ENCODE measurements at places on chromosomes 7 and 10. TPM values are rescaled to one million over a fixed set of nuclear protein-coding genes. Genes with fewer than 3 reads are reported as not detected.

DNA sequence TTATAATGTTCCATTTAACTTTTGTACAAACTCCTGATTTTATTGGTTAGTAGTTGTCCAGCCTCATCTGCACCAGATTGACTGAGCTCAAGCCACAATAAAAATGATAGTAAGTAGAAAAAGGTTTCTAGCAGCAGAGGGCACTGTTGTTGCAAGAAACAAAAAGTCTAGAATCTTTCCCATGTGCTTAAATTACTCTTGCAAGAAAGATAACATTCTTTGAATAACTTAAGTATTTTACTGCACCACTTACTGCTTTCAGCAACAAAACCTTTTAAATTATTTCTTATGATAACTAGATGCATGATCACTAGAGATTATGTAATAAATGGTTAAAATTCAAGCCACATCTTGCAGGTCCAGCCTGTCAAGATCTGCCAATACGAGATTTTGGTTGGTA lies 27.0 kb downstream of the LMOD2 start:
- no peak overlapping the region for H3K4me3 ChIP-seq
- peak; percentile 72 for DNase-seq

- no peak overlapping the region for H3K27ac ChIP-seq
- H3K4me3 ChIP-seq, result peak overlapping the region; percentile 53
- H3K27me3 ChIP-seq, result no peaks in the 10 kb centered on the region
- H3K4me1 ChIP-seq, result no peaks in the 10 kb centered on the region
- peak; percentile 55 for DNase-seq
- no peaks in the 10 kb centered on the region for H3K36me3 ChIP-seq
Measured at GRCh38 chr7:99997545-99998137, 17.8 kb upstream of the ZKSCAN1 start.

- H3K27me3 ChIP-seq, result peaks cover 17% of the 10 kb centered on the region
- no peak overlapping the region for H3K27ac ChIP-seq
- peaks cover 6% of the 10 kb centered on the region for H3K4me1 ChIP-seq
- no peaks in the 10 kb centered on the region for H3K36me3 ChIP-seq
Measured at GRCh38 chr7:140231771-140232491, 55.1 kb upstream of the KDM7A start.

DNA sequence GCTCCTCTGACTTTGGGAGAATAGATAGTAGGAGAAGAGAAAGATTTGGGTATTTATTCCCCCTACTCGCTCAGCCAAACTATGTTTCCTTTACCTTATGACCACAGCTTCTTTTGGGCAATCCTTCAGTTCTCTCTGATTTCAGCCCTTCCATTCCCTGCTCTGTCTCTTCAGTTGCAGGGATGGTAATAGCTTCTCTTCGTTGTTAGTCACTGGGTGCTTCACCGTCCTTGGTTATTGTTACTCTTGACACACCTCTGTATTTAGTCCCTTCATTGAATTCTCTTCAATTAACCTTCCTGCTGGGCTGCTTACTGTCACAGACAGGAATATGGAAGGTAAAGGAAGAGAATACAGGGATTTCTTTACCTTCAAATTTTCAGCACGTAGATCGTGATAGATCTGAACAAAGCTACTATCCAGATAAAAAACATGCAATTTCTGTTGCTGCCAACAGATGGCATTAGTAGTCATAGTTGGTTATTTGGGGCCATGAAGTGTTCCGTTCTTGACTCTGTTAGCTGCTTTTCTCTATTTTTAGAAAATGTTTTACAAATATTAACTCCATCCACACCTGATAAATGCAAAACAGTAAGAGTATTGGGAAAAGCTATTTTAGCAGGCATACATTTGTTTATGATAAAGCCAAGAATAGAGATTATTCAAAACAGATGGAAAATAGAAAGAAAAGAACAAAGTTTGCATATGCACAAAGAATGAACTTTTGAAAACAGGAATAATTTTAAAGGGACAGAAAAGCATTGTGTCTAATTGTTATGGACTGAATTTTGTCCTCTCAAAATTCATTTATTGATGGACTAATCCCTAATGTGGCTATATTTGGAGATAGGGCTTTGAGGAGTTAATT lies 14.0 kb upstream of the PTTG1IP2 start:
- no peaks in the 10 kb centered on the region for H3K4me1 ChIP-seq
- H3K36me3 ChIP-seq, result no peaks in the 10 kb centered on the region
- no peaks in the 10 kb centered on the region for H3K27me3 ChIP-seq
- H3K4me3 ChIP-seq, result no peak overlapping the region

The OR9A2 gene
- not detected for polyA plus RNA-seq

The MASTL gene
- polyA plus RNA-seq, result 4.0 TPM

The UNCX gene
- polyA plus RNA-seq, result not detected

Measured in endothelial cell of umbilical vein (primary cell).